ENCODE measurements at places on chromosomes 2 and 18.

DNA sequence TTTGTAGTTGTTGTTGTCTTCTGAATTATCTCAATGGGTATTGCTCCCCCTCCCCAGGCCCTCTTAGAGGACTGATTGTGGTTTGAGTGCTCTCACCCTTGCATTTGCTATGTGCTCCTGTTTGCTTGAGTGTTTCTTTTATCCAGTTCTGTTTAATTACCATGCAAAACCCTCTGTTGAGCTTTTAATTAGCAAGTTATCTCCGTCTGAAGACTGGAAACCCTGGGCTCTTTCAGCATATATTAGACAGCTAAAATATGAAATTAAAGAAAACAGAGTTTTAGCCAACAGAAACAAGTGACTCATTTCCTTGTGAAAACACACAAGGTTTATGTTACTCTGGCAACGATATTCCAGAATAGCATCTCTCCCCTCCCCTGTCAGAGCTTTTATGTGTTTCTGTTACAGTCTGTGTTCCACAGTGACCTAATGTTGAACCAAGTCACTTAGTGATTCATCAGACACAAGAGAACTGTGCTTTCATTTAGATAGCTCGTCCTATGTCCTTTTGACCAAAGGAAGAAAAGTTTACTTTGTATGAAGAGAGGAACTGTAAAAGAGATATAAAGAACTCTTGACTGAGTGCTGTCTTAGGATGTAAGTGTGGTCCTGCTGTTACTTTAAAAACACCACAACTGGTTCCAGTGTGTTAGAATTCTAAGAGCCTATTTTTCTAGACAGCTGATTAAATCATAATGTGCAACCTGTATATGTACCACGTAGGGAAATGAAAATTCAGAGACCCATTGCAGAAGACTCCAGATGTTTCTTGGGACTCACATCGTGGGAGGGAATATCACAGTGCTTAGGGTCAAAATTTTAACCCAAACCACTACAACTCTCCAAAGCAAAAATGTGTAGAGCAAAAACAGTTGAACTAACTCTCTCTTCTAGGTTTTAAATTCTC, 172.8 kb upstream of the RBMS1 start:
- no peak for DNase-seq

- DNase-seq = no peak
Observed at GRCh38 chr2:12321886-12322285, 394.9 kb upstream of the TRIB2 start.

- no peak for DNase-seq
Observed at GRCh38 chr2:112597537-112598322, 13.3 kb downstream of the CHCHD5 start.

DNA sequence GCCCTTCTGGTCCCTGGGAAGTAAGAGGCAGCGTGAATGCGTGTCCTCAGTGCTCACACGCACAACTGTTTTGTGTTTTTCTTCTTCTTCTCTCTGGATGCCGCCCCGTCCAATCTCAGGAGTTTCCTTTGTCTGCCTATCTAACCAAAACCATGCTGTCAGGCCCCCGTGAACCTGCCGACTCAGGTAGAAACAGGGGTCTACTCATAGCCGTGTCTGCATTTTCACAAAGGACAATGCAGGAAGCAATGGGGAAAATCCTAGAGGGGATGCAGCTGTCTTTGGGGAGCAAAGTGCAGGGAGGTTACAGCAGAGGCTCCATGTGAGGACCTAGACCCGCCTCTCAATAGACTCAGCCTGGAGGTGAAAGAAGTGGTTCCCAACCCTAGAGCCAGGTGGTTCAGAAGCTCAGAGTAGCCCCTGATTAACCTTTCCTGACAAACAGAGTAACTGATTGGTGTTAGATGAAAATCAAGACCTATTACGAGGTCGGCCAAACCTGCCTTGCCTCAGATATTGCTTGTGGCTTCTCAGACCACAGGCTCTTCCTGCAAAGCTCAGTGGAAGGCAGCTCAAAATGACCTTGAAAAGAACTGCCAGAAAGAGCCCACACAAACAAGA, 49.3 kb downstream of the CD226 start:
- DNase-seq = peak; percentile 39

- DNase-seq = no peak
Observed at GRCh38 chr2:8582191-8582590, 99.7 kb upstream of the ID2 start.

DNA sequence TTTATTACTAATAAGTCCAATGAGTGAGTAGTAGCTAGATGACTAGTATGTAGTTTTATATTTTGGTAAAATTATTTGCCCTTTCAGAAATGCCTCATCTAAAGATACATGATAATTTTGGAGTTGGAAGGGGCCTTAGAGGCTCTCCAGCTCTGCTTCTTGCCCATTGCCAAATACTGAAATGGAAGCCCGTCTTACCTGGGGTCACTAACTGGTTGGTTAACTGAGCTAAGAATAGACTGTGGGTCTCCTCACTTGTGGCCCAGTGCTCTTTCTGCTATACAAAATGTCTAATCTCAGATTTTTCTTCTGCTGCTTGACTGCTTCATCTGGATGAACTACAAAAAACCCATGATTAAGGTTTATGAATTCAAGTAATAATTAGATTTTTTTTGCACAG, 67.1 kb downstream of the CLIP4 start:
- DNase-seq = no peak

GRCh38 chr2:41319437-41319836, 728.4 kb upstream of the PKDCC start:
- no peak for DNase-seq

GRCh38 chr2:143692162-143692561, 562.9 kb downstream of the ARHGAP15 start:
- DNase-seq = no peak

- DNase-seq = no peak
Observed at GRCh38 chr2:166984797-166985196, 96.5 kb downstream of the XIRP2 start.

DNA sequence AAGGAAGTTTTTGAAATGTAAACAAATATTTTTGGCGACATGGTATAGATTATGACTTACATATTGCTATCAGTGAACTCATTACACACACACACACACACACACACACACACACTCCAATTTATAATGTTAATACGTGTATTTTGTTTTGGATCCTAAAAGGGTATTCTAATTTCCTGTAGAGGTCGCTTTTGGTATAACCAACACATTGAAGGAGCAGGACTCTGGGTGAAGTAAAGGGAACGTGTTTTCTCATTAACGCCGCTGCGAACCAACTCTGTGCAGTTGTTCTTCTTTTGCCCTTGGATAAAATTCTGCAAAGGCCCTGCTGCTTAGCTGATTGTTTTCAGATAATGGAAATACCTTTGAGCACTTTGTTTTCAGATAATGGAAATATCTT, 190.4 kb downstream of the PMAIP1 start:
- no peak for DNase-seq

GRCh38 chr2:132738223-132738622, 68.2 kb upstream of the LYPD1 start:
- no peak for DNase-seq

DNA sequence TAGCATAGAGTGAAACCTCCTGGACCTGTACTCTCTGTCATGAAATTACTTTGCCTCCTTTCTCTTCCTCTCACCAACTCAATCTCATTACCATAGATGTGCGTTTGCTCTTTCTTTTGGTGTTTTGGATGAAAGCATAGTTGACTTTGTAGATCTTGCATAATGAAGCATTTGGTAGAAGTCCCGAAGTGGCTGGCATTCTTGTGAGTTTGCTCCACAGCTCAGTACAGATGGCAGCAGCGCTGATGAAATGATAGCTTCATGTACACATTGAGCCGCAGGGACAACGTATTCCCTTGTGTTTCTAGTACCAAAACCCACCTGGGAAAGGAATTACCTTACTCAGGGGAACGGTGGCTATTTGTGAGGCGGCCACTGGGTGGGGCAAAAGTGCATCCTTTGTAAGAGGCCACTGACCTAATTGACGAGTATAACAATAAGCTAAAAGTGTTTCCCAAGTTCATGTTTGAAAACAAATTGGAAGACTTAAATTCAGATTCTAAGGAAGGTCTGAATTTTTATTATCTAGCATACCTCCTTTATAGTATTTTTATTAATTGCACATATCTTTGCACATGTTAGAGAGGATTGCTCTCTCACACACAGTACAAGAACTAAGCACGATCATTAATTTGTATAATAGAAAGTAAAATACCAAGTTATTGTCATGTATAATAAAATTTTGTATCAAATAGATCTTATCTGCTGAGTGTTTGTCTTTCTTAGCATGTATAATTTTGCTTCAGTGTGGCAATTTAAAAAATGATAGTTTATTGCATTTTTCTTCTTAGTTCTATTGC, 25.4 kb upstream of the CDH7 start:
- DNase-seq = no peak

DNA sequence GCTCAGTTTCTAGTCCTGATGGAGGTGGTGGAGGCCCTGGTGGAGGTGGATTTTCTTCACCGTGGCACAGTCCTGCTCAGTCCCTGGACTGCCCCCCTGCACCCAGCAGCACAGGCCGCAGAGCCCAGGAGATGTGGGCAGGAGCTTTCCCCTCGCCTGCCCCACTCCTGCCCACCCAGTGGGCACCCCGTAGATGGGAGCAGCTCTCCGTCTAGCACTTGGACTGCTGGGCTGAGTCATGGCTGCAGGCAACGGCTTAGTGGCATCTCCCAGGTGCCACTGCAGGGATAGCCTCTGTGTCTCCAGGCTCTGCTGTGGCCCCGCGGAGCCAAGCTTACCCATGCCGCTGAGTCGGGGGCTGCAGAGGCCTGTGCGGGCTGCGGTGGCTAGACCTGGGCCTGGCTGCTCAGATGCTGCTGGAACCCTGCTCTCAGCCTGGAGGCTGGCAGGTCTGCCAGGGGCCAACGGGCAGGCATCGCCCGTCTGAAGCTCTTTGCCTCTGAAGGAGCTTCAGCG, 92.3 kb upstream of the CTDP1 start:
- no peak for DNase-seq

GRCh38 chr2:1591461-1591770, 152.9 kb downstream of the PXDN start:
- no peak for DNase-seq

GRCh38 chr18:6644836-6645627, 84.5 kb upstream of the ARHGAP28 start:
- no peak for DNase-seq

DNA sequence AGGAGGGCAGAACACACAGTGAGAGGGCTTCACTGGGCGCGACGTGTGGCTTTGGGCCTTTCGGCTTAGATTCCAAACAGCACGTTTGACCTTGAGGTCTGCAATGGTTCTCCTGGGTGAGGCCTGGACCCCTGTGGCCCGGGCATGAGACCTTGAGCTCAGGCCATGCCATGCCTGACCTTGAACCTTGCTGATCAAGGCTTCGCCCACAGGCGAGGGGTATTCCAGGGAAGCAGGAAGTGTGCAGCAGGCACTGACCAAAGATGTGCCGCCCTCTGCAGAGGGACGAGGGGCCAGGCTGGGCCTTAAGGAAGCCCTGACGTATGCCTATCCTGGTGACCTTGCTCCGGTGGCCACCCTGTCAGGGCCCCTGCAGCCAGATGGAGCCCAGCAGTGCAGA, 178.3 kb upstream of the HDAC4 start:
- DNase-seq = no peak

- no peak for DNase-seq
Observed at GRCh38 chr2:199624958-199625357, 167.2 kb upstream of the SATB2 start.

GRCh38 chr2:495745-496275, 181.4 kb downstream of the TMEM18 start:
- no peak for DNase-seq

- no peak for DNase-seq
Observed at GRCh38 chr18:23812546-23813440, 123.5 kb downstream of the LAMA3 start.

- no peak for DNase-seq
Observed at GRCh38 chr2:220588148-220588547, 960.7 kb downstream of the SLC4A3 start.

DNA sequence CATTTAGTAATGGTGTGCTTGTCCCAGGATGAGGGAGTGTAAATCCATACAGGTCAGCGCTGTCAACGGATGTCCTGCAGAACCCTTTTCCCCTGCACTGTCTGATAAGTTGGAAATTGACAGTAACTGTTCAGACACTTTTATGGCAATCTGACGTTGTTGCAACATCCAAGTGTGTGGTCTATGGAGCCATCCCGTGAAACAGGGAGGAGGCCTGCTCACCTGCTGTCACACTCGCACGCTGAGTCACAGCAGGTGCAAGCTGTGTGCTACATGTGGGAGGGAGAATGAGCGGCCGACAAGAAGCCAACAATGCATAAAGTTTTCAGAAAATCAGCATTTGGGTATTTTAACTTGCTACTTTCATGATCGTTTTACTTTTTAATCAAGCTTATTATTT, 43.7 kb upstream of the RMDN2 start:
- DNase-seq = no peak

- no peak for DNase-seq
Observed at GRCh38 chr2:32680942-32681341, 53.1 kb downstream of the TTC27 start.

- no peak for DNase-seq
Observed at GRCh38 chr18:45161850-45162249, 453.4 kb upstream of the SLC14A2 start.

DNA sequence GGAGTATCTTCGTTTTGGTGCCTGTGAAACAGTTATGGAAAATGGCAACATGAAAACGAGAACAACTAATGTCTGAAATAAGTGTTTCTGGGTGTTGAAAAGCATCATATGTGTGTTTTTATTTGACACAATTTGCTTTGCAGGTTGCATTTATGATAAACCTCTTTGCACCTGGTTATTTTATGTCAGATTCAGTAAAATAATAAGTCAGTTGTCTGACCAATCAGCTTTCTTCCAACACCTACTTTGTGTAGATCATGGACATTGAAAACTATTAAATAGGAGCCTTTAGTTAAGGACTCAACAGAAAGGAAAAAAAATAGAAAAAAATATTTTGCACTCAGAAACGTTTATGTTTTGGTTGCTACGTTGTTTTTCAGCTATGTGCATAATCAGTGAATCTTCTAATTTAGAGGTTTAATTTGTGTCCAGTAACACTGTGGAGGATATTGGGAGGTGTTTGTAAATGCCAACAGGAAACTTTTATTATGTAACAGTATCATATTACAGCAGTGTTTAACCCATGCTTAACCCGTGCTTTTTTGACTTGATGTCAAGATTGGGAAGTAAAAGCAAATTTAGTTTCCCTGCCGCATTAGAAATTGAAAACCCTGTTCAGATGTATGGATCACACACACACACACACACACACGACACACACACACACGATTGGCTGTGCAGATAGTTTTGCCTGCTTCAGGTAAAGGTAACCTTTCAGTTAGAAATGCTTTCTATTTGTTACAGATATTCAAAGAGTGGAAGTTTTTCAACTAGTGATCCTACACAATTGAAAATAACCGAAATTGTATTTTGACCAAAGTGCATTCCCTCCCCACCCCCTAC, 2.6 kb downstream of the PKP4 start:
- no peak for DNase-seq

- no peak for DNase-seq
Observed at GRCh38 chr18:44673256-44673880, 7.3 kb upstream of the SETBP1 start.
